ENCODE measurements at places on chromosomes 6 and 20.

DNA sequence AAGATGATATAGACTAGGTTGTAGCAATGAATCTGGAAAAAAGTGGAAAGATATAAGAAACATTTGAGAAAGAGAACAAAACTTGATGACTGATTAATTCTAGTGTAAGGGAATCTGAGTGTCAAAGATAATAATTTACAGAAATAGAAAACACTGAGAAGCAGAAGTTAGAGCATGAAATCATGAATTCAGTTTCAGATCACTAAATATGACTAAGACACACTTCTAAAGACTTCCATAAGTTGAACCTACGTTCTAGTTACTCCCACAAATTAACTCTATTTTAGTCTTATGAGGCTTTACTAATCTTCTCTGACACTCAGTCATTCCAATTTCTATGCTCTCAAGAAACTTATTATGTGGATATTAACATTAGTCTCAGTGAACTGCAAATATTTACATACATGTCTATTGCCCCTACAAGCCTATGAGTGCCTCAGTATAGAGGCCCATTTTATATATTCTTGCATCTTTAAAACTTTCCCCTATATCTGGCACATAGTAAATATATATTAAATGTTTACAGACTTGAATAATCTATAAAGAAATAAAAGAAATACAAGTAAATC, 30.4 kb downstream of the IBTK start:
- DNase-seq, result no peak

DNA sequence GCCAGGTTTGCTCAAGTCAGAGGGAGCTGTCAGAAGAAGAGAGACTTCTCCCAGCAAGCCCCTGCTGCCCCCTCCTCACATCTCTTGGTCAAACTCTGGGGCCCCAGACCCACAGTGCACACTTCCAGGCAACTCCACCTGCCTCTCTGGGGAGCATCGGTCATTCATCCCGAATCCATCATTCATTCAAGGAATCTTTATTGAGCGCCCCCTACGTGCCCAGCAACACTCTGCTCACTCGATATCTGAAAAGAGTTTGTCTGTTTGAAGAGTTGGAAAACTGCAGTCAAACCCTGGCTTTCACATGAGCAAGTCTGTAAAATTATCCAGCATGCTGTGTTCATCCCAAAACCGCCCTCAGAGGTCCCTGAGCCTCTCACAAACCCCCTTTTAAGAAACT, 66.2 kb downstream of the PRR18 start:
- no peak for DNase-seq

GRCh38 chr6:33817489-33817888, 13.7 kb upstream of the MLN start:
- DNase-seq, result no peak

DNA sequence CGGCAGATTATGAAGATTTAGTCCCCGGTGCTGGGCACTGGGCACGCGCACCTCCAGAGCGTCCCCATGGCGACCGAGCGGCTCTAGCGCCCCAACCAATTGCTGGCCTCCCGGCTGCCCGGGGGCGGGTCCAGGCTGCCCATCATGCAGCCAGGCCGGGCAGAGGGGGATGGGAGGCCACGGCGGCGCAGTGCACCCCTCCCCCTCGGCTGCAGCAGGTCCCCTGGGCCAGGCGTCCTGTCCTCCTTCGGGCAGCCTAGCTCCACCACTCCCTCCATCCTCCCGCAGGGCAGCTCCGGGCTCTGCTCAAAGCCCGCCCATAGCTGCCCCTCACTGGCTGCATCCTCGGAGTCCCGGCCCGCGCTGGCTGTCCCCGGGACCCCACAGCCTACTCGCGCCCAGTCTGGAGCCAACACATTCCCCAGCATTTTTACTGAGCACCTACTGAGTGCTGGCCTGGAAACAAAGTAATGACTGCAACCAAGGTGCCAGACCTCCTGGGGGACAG, 99.4 kb downstream of the ASXL1 start:
- no peak for DNase-seq

- DNase-seq, result no peak
Measured at GRCh38 chr6:113630738-113631535, 226.2 kb upstream of the MARCKS start.

- no peak for DNase-seq
Measured at GRCh38 chr20:11305406-11305805, 612.3 kb upstream of the BTBD3 start.

DNA sequence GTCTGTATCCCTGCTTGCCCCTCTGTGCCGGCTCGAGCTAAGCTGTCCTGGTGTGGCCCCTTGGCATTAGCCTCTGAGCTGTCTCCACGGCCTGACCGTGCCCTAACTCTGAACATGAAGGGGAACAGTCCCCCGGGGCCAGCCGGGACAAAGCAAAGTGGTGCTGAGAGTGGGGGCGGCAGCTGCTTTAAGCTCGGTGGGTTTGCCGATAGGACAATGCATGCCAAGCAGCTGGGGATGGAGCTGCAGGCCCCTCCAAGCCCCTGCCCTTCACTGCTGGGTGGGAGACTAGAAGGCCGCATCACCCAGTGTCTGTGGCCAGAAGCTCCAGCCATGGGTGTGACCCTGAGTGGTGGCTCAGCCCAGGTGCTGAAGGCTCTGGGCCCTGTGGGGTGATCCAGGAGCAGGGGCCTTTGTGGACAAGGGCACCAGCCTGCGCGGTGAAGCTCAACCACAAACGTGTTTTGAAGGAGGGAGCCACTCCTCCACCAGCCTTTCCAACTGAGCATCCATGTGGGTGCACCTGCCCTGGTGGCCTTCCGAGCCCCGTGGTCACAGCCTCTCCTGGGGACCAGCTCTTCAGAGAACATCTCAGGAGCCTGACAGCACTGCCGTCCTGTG, 242.5 kb downstream of the ERMARD start:
- DNase-seq, result no peak

DNA sequence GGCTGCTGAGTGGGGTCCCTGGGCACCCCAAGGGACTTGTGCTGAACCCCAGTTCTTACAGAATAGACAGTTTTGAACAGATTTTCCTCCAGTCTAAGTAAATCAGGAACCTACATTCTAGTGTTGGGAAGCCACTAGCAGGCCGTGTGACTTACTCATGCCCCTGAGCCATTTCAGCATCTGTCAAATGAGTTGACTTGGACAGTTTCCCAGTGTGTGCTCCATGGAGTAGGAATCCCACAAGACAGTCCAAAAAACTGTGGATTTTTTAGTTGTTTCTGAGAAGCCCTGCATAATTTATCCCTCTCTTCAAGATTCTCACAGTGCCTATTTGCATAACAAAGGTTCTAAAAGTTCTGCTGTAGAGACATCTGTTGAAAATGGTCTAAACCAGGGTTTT, 2.1 kb downstream of the GABRR2 start:
- DNase-seq, result no peak

DNA sequence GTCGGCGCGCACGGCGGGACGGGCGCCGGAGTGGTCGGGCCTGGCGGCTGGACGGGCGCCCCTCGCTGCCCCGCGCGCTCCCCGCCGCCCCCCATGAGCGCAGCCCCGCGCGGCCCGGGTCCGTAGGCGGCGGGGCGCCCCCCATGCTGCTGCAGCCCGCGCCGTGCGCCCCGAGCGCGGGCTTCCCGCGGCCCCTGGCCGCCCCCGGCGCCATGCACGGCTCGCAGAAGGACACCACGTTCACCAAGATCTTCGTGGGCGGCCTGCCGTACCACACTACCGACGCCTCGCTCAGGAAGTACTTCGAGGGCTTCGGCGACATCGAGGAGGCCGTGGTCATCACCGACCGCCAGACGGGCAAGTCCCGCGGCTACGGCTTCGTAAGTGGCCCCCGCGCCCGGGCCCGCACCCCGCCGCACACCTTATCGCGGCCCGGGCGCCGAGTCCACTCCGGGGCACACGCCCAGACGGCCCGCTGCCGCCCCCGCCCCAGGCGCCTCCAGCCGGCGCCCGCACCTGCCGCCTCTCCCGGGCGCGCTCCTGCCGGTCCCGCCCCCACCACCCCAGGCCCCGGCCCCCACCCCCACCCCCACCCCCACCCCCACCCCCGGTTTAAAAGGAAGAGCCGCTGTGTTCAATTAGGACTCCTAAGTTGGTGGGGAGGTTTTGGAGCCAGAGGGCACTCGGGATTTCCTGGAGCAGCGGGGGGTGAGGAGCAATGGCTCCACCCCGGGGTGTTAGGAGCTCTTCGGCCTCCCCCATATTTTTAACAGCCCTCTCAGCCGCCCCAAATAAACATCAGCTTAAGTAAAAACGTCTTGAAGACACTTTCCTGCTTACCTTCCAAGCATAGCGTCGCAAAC, 474 bp downstream of the RBM38 start:
- DNase-seq, result no peak

DNA sequence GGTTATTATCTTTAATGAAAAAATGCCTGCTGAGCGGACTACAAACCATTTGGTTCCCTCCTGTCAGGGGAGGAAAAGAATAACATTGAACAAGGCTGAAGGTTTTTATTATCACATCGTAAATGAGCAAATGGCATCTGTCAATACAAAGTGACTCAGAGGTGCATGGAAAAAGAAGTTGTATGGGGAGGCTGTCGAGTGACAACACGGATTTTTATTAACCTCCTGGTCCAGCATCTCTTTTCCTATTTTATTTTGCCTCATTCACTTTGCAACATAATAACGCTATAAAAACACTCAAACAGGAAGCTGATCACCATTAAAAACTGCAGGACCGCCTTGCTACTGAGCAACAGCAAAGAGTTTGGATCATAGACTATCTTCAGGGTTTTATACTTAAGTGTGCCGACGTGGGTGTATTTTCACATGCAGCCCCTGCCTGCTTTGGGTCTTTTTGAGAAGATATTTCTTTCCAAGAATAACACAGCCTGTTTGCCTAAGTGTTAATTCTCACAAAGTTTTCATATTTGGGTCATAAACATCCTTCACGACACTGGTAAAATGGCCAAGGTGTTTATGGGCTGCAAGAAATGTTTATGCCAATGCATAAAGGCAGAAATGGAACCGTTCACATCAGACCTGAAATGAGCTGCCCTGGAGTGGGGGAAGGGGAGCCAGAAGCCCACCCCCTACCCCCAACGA, 132.1 kb upstream of the SALL4 start:
- DNase-seq, result no peak

DNA sequence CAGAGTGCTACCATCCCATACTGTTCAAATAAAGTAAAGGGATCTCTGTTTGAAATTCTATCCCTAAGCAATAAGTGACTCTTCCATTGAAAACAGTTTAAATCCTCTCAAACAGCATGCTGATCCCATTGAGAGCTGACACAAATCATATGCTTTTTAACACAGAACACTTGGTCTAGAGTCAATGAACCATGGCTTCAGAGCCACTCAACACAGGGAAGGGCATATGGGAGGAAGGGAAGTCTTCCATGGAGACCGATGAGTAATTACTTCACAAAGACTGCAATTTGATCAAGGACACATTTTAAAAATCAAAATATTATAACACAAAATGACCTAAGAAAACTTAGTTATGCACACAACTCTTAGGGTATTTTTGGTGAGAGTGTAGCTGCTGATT, 1073.0 kb upstream of the MAP3K7 start:
- DNase-seq, result no peak

- no peak for DNase-seq
Measured at GRCh38 chr6:131116755-131117360, 18.4 kb upstream of the AKAP7 start.

GRCh38 chr6:5014072-5014561, 10.3 kb upstream of the RPP40 start:
- DNase-seq, result no peak

DNA sequence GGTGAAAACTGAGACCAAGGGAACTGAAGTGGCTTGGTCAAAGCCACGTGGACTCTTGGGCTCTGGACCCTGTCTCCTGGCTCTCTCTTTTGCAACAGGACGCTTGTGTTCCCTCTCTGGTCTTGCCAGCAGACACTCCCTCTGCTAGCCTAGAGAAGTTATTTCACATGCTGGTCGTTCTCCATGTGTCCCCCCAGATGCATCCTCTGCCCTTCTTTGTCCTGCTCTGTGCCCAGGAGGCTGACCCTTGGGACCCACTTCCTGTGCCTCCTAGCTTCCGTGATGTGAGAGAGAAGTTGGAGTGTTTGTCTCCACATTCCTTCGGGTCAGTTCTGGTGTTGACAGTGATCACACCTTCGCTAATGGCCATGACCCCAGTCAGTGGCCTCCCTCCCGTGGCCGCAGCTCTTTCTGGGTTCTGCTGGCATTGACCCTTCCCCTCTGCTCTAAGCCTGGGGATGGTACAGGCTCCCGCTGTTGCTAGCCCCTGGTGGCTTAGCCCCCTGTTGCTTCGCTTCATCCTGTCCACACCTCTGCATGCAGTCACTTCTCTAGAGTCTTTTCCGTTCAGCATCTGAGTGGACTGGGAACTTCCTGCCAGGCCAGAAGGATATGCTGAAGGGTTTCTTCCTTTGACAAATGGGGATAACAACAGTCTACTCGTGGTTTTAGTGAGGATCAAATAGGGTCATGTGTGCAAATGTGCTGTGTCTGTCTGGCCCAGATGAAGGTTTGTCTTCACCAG, 70.1 kb upstream of the BMP2 start:
- no peak for DNase-seq

GRCh38 chr6:111952821-111953540, 79.7 kb upstream of the FYN start:
- no peak for DNase-seq

DNA sequence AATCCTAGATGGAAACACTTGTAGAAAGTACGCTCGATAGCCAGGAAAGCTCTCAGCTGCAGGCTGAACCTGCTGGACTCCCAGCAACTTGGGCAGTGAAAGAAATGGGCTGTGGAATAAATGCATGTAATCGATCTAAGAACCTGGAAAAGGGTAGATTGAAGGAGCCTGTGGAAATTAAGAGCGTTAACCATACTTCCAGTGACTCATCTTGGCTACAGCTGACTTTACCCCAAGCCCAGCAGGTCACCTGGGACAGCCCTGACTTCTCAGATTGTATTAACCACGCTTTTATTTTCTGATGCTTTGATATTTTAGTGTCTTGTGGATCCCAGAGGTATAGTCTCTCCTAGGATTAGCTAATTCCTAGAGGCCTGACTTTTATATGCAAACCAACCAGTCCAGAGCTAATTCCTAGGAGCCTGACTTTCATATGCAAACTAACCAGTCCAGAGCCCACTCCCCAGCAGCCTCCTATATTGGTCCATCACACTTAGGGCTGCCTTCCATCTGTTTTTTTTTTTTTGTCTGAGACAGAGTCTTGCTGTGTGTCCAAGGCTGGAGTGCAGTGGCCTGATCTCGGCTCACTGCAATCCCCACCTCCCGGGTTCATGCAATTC, 86.3 kb downstream of the GMPR start:
- DNase-seq, result no peak

DNA sequence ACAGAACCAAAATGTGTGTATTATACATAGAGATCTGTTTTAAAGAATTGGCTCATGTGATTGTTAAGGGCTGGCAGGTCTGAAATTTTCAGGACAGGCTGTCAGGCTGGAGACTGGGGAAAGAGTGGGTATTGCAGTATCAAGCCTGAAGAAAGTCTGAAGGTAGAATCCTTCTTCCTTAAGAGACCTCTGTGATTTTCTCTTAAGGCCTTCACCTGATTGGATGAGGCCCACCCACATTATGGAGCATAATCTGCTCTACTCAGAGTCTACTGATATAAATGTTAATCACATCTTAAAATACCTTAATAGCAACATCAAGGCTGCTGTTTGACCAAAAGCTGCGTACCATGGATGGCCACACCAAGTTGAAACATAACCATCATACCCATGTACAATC, 43.4 kb upstream of the HINT3 start:
- DNase-seq, result no peak

- no peak for DNase-seq
Measured at GRCh38 chr20:44212792-44213191, 2.2 kb upstream of the OSER1 start.
